ENCODE measurements at places on chromosomes 5 and 9. TPM values are rescaled to one million over a fixed set of nuclear protein-coding genes. Genes with fewer than 3 reads are reported as not detected.

- no peaks in the 10 kb centered on the region for H3K27me3 ChIP-seq
- no peak overlapping the region for H3K4me3 ChIP-seq
- H3K27ac ChIP-seq: no peak overlapping the region
- no peaks in the 10 kb centered on the region for H3K4me1 ChIP-seq
- H3K36me3 ChIP-seq: no peaks in the 10 kb centered on the region
Observed at GRCh38 chr5:57529864-57530263, 47.3 kb upstream of the ACTBL2 start.

GRCh38 chr5:113507601-113508000 is 5.9 kb upstream of the YTHDC2 start:
- DNase-seq: no peak
- no peak overlapping the region for H3K4me3 ChIP-seq
- no peak overlapping the region for H3K27ac ChIP-seq
- no peaks in the 10 kb centered on the region for H3K36me3 ChIP-seq

DNA sequence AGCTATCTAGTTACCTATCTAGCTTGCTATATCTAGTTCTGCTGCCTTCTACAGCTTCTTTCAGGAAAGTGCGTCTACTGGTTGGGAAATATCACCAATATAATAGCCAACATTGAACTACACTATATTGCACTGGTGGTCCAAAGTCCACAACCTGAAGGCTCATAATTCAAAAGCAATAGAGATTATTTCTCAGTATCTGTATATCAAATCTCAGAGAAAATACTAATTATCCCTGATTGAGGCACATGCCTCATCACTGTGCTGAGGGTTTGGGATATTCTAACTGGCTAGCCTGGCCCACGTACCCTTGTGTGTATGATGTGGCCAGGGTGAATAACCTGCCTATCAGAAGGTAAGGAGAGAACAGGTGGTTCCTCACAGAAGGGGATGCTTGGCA is 53.8 kb downstream of the SH3RF2 start:
- no peak for DNase-seq
- H3K27ac ChIP-seq: no peak overlapping the region
- H3K36me3 ChIP-seq: no peaks in the 10 kb centered on the region
- no peaks in the 10 kb centered on the region for H3K4me1 ChIP-seq

DNA sequence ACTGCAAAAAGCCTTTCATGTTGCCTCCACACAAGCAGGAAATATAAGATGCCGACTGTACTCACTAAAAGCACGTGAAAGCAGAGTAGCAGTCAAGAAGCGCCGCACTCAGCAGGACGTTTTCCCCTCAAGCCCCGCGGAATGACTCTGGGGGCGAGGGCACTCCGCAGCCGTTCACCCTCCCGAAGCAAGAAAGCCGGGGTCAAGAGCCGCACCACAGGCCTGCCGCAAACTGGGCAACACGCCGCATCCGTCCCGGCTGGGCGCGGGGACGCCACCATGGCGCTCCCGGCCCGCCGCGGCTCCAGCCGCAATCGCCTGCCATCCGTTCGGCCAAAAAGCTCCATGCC is 364 bp downstream of the RPS6 start:
- peaks cover 4% of the 10 kb centered on the region for H3K4me1 ChIP-seq
- no peak for DNase-seq
- H3K27me3 ChIP-seq: no peaks in the 10 kb centered on the region
- peaks cover 22% of the 10 kb centered on the region for H3K36me3 ChIP-seq

GRCh38 chr5:137696481-137696880 is 39.4 kb downstream of the KLHL3 start:
- H3K36me3 ChIP-seq: no peaks in the 10 kb centered on the region
- no peak for DNase-seq
- no peaks in the 10 kb centered on the region for H3K4me1 ChIP-seq

GRCh38 chr9:109466623-109467590 is 31.2 kb downstream of the PTPN3 start:
- H3K27ac ChIP-seq: no peak overlapping the region
- no peak overlapping the region for H3K4me3 ChIP-seq
- DNase-seq: no peak
- H3K36me3 ChIP-seq: peaks cover 3% of the 10 kb centered on the region
- H3K27me3 ChIP-seq: no peaks in the 10 kb centered on the region

DNA sequence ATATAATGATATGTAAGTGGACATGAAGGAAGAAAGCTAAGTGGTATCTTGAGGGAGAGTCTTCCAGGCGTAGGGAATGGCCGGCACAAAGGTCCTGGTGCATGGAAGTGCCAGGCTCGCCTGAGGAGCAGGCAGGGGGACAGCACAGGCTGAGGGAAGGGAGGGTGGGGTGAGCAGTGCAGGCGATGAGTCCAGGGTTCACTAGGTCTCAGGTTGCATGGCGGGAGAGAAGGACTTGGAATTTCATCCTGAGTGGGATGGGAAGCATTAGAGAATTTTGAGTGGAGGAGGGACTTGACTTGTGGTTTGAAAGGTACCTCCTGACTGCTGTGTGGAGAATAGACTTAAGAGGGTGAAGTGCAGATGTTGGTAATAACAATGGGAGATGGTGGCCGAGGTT is 268.9 kb downstream of the ARHGEF28 start:
- H3K27ac ChIP-seq: no peak overlapping the region
- no peaks in the 10 kb centered on the region for H3K27me3 ChIP-seq
- H3K36me3 ChIP-seq: peaks cover 7% of the 10 kb centered on the region
- H3K4me3 ChIP-seq: no peak overlapping the region

- H3K27ac ChIP-seq: no peak overlapping the region
- H3K27me3 ChIP-seq: no peaks in the 10 kb centered on the region
- H3K4me1 ChIP-seq: peaks cover 22% of the 10 kb centered on the region
- no peak for DNase-seq
- H3K36me3 ChIP-seq: no peaks in the 10 kb centered on the region
Observed at GRCh38 chr5:10338686-10339057, 14.8 kb upstream of the MARCHF6 start.

DNA sequence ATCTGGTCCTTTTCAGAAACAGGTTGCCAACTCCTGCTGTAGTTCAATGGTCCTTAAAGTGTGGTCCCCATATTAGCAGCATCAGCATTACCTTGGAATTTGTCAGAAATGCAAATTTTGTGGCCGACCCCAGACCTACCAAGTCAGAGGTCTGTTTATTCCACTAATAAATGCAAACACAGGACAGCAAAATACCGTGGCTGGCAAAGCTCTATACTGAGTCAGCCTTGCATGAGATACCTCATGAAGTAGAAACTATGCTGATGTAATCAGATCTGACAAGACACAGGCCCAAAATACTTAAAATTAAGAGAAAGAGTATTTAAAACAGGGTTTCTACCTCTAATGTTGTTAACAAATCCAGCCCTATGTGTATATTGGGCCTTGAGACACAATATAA is 3.0 kb downstream of the GOLM1 start:
- no peak overlapping the region for H3K27ac ChIP-seq
- no peak for DNase-seq
- no peaks in the 10 kb centered on the region for H3K27me3 ChIP-seq
- H3K4me3 ChIP-seq: no peak overlapping the region
- no peaks in the 10 kb centered on the region for H3K4me1 ChIP-seq

DNA sequence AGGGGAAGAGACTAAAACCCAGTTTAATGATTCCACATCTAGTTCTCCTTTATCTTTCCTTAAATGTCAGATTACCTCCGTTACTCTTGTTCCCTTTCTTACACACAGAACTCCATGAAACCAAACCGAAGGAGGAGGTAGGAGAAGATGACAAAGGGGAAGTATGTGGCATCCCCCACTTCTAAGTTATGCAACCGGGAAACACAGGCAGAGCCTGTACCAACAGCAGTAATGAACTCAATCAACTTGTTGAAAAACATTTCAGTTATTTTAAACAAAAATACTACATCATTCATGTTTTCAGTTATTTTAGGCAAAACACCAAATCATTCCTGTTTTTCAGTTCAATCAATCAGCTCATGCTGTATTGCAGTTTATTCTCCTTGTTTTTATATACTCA is 101.8 kb downstream of the PCSK1 start:
- H3K36me3 ChIP-seq: no peaks in the 10 kb centered on the region
- H3K27me3 ChIP-seq: no peaks in the 10 kb centered on the region
- DNase-seq: no peak
- peak overlapping the region; percentile 58 for H3K27ac ChIP-seq
- peaks cover 35% of the 10 kb centered on the region for H3K4me1 ChIP-seq

DNA sequence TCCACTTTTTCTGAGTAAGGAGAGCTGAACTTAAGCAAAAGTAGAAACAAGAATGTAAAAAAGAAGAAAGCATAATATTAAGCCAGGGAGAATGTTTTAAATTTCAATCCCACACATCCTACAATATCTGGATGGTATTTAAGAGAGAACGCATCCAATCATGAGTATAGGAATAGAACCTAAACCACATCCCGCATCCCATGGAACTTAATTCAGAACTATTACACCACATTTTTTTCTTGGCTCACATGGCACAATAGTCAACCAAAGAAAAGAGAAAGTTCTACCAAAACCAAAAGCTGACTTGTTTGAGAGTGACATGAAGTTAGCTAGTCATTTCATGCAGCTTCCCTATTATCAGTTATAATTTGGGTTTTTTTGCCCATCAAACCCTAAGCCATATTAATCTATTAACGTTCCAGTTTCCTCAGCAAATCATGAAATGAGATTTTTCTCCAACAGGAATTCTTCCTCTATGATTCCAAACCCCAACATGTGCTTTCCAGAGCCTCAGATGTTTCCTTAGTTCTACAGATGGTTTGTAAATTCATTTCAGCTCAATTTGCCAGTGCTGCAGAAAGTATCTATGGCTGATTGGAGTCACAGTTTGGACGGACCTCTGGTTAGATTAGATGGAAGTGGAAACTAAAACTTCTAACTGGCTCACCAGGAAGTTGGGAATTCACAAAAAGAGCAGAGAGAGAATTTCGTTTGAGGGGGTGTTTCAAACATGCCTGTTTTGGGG is 22.5 kb downstream of the ADAMTSL1 start:
- H3K27ac ChIP-seq: no peak overlapping the region
- no peak overlapping the region for H3K4me3 ChIP-seq
- no peaks in the 10 kb centered on the region for H3K36me3 ChIP-seq
- no peaks in the 10 kb centered on the region for H3K4me1 ChIP-seq
- no peak for DNase-seq
- H3K27me3 ChIP-seq: no peaks in the 10 kb centered on the region

GRCh38 chr5:66974256-66974655 is 222.3 kb downstream of the CD180 start:
- DNase-seq: no peak
- H3K4me1 ChIP-seq: no peaks in the 10 kb centered on the region
- no peak overlapping the region for H3K4me3 ChIP-seq
- H3K27ac ChIP-seq: no peak overlapping the region

- DNase-seq: peak; percentile 50
- no peak overlapping the region for H3K4me3 ChIP-seq
- no peaks in the 10 kb centered on the region for H3K36me3 ChIP-seq
- no peaks in the 10 kb centered on the region for H3K4me1 ChIP-seq
Observed at GRCh38 chr9:138074516-138074915, 196.9 kb downstream of the CACNA1B start.

DNA sequence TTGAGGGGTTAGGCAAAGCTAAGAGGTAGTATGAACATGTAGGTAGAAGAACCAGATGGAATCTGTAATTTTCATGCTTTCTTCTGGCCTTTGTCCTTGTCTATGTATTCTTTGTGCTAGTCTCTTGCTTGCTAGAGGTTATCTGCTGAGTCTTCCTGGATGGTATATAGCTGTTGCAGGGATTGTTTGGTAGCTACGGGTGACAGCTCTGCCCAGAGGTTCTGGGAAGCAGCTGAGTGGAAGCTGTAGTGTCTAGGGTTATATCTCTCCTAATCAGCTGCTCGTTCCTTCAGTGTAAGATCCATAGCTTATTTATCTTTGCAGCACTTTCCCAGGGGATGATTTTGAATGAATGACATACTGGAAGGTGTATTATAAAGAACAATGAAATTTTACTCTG is 100.3 kb downstream of the ATG10 start:
- no peaks in the 10 kb centered on the region for H3K36me3 ChIP-seq
- no peak for DNase-seq
- H3K4me1 ChIP-seq: no peaks in the 10 kb centered on the region
- H3K4me3 ChIP-seq: no peak overlapping the region
- no peak overlapping the region for H3K27ac ChIP-seq

Gene ESM1
- 0.24 TPM for total RNA-seq

Gene FRRS1L
- not detected for total RNA-seq

Gene MED22
- 7.2 TPM for total RNA-seq

Gene PCDHGA11
- 1.3 TPM for total RNA-seq

Gene ABO
- total RNA-seq: 0.06 TPM

Gene CAMLG
- 16.9 TPM for total RNA-seq

All from right lobe of liver (tissue), 6 donors.